ENCODE measurements at places on chromosomes 4 and X. TPM values are rescaled to one million over a fixed set of nuclear protein-coding genes. Genes with fewer than 3 reads are reported as not detected.

The FRMPD4 gene
- 2.4 TPM for total RNA-seq

The TECRL gene
- not detected for total RNA-seq

The EDA gene
- 19.6 TPM for total RNA-seq

The TEX13D gene
- not detected for total RNA-seq

The KCND1 gene
- total RNA-seq, result 5.3 TPM

The MTTP gene
- 0.14 TPM for total RNA-seq

The MAGEC1 gene
- not detected for total RNA-seq

The ZRSR2 gene
- total RNA-seq, result 5.2 TPM

The TFDP3 gene
- total RNA-seq, result not detected

The ING2 gene
- 18.5 TPM for total RNA-seq

The NXF2B gene
- total RNA-seq, result 0.85 TPM

The EXOC1L gene
- not detected for total RNA-seq

The CT45A10 gene
- total RNA-seq, result not detected

The POU4F2 gene
- total RNA-seq, result not detected

The PNMA5 gene
- 0.49 TPM for total RNA-seq

The FTSJ1 gene
- total RNA-seq, result 91.2 TPM

The TRIML1 gene
- not detected for total RNA-seq

The USP51 gene
- 5.5 TPM for total RNA-seq

The LRCH2 gene
- total RNA-seq, result 8.6 TPM

The UGDH gene
- total RNA-seq, result 69.8 TPM

The CSN2 gene
- total RNA-seq, result not detected

The XAGE1A gene
- total RNA-seq, result not detected

The MAGT1 gene
- 43.7 TPM for total RNA-seq

The TSPAN7 gene
- 7.2 TPM for total RNA-seq

The KIF4A gene
- 30.6 TPM for total RNA-seq

The PABPC4L gene
- total RNA-seq, result 4.6 TPM

The CCKAR gene
- total RNA-seq, result not detected

The SHOX gene
- not detected for total RNA-seq

The EMCN gene
- not detected for total RNA-seq

The VCX gene
- not detected for total RNA-seq

The MAGEB10 gene
- total RNA-seq, result not detected

The TLR2 gene
- total RNA-seq, result 2.1 TPM

The HTN3 gene
- total RNA-seq, result not detected

The ADRA2C gene
- total RNA-seq, result 16.3 TPM

The TCEAL7 gene
- total RNA-seq, result 16.5 TPM

The IL21 gene
- total RNA-seq, result not detected

The PCYT1B gene
- total RNA-seq, result 16.5 TPM

The BTK gene
- total RNA-seq, result 0.31 TPM

The FATE1 gene
- total RNA-seq, result 0.31 TPM

The PPP4R3C gene
- not detected for total RNA-seq

The ATP2B3 gene
- 0.54 TPM for total RNA-seq

The NKX1-1 gene
- total RNA-seq, result not detected

The PPEF2 gene
- total RNA-seq, result 0.58 TPM

The IL2 gene
- not detected for total RNA-seq

The SLC4A4 gene
- total RNA-seq, result 2.3 TPM

The SLITRK4 gene
- 4.0 TPM for total RNA-seq

The CNKSR2 gene
- total RNA-seq, result 40.9 TPM

The SPIN4 gene
- total RNA-seq, result 18.6 TPM

The ZNF711 gene
- total RNA-seq, result 18.5 TPM

The PNCK gene
- total RNA-seq, result 5.4 TPM

The PHEX gene
- not detected for total RNA-seq

The FRMD7 gene
- not detected for total RNA-seq

The LNX1 gene
- total RNA-seq, result 7.3 TPM

The ATP7A gene
- total RNA-seq, result 2.5 TPM

The AADAT gene
- total RNA-seq, result 4.5 TPM

The EFHC2 gene
- total RNA-seq, result 2.6 TPM

The SERPINA7 gene
- total RNA-seq, result not detected

The ARL9 gene
- total RNA-seq, result not detected

Measured in GM23338 (cell line).